GM12864 (cell line): ENCODE measurements at places on chromosomes 1 and 21.

GRCh38 chr1:86765073-86765472 lies 60.7 kb downstream of the SH3GLB1 start:
- no peak for DNase-seq

GRCh38 chr1:1758692-1759455 lies 19.4 kb downstream of the NADK start:
- no peak for DNase-seq

DNA sequence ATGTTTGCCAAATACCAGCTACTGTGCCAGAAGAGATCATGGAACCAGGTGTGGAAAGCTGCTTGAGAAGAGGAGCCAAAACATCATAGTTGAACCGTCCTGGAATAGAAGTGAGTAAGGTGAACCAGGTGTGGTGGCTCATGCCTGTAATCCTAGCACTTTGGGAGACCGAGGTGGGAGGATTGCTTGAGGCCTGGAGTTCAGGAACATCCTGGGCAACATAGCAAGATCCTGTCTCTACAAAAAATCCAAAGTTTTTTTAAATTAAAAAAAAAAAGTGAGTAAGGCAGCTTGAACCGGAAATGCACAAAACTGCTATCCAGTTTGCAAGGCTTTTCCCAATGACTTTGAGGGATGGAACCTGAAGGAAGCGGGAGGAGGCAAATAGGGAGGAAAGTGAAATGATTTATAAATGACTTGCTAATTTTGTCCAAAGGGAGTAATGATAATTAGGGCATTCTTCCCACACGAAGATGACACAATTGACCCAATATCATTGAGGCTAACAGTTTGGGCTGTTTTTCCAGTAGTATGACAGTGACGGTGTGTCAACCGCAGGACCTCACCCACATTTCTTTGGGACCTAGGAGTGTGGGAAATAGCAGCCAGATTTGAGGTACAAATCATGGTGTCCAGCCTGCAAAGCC lies 1.5 kb upstream of the CNN3 start:
- DNase-seq = no peak

DNA sequence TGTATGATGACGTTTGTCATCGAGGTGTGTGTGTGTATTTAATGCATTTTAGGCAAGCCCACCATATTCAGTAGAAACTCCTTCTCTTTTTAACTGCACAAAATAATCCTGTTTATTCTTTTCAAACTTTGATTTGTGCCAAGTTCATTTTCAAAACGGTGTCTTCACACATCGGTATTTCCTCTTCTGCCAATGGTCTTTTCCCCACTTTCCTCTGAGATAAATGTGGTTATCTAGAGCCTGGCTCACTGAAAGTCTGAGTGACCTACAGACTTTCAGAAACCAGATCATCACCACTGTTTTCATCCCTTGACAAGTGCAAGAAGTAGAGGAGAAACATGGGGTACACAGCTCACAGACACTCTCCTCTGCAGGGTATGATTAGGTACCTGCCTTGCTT lies 69.4 kb downstream of the GPATCH2 start:
- DNase-seq = no peak

GRCh38 chr1:117147856-117148588 lies 26.5 kb upstream of the TRIM45 start:
- no peak for DNase-seq

DNA sequence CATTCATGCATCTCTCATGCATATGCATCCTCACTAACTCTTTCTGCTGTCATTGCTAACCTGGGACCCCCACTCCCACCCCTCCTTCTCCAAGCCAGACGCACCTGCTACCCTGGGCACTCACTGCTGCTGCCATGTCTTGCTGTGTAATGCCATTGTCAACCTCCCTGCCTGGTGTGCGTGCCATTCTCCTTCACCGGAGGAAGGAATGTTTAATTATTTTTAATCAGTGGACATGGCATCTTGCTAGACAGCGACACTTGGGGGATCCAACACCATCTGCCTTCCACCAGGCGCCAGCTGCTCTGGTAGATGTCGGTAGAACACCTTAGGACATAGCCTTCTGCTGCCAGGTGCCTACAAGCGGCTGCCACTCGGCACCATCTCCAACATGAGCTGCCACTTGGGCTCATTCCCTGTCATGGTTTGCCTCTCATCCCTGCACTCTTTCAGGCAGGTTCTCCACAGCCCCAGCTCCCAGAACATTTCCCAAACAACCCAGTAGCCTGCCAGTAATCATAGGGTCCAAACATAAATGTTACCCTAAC lies 306.9 kb downstream of the TTLL7 start:
- no peak for DNase-seq

- DNase-seq = no peak
These were observed 36.8 kb downstream of the KCNAB2 start for GRCh38 chr1:6082430-6082971.

DNA sequence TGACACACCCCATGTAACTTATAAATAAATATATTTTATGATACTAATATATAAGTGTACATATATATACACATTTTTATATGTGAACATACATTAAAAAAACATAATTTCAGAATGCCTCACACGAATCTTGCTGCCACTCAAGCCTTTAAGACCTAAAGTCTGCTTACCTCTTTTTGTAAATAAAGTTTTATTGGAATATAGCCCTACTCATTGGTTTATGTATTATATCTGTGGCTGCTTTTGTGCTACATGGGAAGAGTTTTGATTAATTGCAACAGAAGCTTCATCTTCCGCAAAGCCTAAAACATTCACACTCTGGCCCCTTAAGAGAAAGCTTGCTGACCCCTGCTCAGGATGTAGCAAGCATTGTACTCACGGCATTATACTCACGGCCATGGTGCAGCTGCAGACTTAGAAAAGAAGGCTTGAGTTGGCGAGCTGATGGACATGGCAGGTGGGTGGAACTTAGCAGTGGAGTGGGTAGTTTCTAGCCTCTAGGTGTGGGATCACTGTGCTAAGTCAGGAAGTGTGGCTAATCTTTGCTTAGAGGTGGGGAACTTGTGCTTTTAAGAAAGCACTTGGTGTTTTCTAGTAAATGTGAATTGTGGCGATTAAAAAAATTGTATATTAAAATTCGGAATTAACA lies 80.8 kb downstream of the DYRK1A start:
- DNase-seq = no peak

DNA sequence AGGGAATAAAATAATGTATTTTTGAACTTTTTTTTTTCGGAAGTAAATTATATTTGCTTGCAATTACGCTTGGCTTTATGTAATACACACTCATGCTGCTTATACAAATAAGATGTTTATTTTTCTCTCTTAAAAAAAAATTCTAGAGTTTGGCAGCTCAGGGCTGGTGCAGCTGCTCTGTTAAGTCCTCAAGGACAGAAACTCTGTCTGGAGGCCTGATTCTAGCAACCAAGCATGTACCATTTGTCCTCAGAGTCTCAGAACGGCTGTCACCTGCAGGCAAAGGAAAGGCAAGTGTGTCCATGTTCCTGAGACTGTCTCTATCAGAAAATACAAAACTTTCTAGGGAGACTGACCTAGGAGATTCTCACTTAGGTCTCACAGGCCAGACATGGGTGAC lies 23.2 kb upstream of the CLDN17 start:
- no peak for DNase-seq

GRCh38 chr1:6922096-6922931 lies 137.1 kb downstream of the CAMTA1 start:
- no peak for DNase-seq

GRCh38 chr1:112673592-112674439 lies 643 bp upstream of the MOV10 start:
- no peak for DNase-seq

- no peak for DNase-seq
These were observed 45.3 kb downstream of the DAB1 start for GRCh38 chr1:57378534-57378933.

- no peak for DNase-seq
These were observed 66.0 kb downstream of the CTH start for GRCh38 chr1:70477090-70477489.

GRCh38 chr1:30816211-30817076 lies 58.9 kb upstream of the LAPTM5 start:
- DNase-seq = no peak

DNA sequence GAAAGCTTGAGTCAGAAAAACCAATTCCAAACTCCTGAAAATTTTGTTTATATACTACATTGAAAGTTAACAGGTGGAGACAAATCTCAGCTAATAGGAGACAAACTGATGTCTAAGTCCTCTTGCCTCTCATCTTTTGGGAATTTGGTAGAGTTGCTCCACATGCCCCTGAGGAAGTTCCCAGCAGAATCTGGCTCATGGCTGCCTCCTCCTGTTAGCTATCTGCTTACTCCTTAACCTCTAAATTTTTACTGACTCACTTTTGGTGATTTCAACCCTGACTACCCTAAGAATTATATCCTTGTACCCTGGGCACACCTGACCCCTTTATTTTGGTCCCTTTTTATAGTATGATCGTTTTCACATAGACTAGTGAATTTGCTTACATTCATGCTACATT lies 633.7 kb upstream of the USP24 start:
- DNase-seq = no peak

- DNase-seq = no peak
These were observed 1332.4 kb upstream of the ADGRL2 start for GRCh38 chr1:80468356-80468755.

GRCh38 chr21:41726058-41726558 lies 40.7 kb downstream of the RIPK4 start:
- DNase-seq = no peak

- DNase-seq = no peak
These were observed 19.5 kb downstream of the DIO1 start for GRCh38 chr1:53913352-53914033.

- no peak for DNase-seq
These were observed 3.2 kb upstream of the TTLL10 start for GRCh38 chr1:1170215-1171091.

- DNase-seq = no peak
These were observed 132.0 kb downstream of the C1orf21 start for GRCh38 chr1:184518736-184519357.

- no peak for DNase-seq
These were observed 29.3 kb upstream of the RXRG start for GRCh38 chr1:165474196-165474595.

GRCh38 chr1:46343705-46344104 lies 3.1 kb downstream of the NSUN4 start:
- DNase-seq = no peak

GRCh38 chr1:183385340-183386144 lies 32.6 kb downstream of the NMNAT2 start:
- DNase-seq = no peak

DNA sequence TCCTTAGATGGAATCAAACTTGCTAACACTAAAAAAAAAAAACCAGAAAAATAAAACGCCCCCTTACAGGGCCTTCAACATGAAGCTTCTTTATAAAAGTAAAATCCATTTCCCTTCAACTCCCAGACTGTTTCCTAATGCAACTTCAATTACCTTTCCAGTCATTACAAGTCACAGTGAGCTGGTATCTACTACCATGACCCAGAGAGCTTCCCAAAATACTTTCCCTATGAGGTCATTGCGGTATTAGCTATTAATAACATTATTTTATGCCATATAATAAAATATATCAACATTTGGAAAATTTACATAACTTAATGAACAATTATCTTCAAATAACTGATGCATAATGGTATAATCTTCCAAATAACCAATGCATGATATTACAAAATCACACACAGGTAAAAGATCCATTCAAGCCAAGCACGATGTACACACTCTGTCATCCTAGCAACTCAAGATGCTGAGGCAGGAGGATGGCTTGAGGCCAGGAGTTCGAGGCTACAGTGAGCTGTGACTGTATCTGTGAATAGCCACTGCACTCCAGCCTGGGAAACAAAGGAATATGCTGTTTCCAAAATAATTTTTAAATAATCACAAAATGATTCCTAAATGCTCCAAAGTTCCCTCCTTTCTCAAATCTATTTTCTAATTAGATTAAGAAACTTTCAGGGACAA lies 24.1 kb downstream of the EIF4G3 start:
- no peak for DNase-seq

- no peak for DNase-seq
These were observed 27.7 kb downstream of the MYOG start for GRCh38 chr1:203057911-203058675.

- no peak for DNase-seq
These were observed 56.2 kb upstream of the PRRC2C start for GRCh38 chr1:171429137-171429536.

- no peak for DNase-seq
These were observed 4.5 kb downstream of the IRF2BP2 start for GRCh38 chr1:234605399-234605982.

DNA sequence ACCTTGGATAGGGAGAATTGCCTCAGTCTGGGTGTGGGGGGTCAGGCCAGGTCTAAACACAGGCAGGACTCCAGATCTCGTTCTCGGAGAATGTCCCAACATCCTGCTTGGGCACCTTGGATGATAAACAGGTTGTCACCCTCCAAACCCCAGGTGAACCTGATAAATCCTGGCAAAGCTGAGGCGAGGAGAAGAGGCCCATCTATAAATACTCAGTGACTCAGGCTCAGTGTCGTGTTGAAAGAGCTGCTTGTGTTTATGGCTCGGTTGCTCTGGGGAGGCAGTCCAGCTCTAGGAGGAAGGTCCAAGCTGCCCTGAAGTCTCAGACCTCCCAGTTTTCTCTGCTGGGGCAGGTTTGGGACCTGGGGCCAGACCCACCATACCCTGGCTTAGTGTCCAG lies 15.8 kb upstream of the TRIM63 start:
- DNase-seq = no peak
